ENCODE measurements at places on chromosomes 2 and 18.

- DNase-seq, result no peak
Observed at GRCh38 chr18:47427072-47427471, 175.6 kb upstream of the SKOR2 start.

GRCh38 chr2:239355139-239355538 is 45.7 kb downstream of the HDAC4 start:
- DNase-seq, result no peak

DNA sequence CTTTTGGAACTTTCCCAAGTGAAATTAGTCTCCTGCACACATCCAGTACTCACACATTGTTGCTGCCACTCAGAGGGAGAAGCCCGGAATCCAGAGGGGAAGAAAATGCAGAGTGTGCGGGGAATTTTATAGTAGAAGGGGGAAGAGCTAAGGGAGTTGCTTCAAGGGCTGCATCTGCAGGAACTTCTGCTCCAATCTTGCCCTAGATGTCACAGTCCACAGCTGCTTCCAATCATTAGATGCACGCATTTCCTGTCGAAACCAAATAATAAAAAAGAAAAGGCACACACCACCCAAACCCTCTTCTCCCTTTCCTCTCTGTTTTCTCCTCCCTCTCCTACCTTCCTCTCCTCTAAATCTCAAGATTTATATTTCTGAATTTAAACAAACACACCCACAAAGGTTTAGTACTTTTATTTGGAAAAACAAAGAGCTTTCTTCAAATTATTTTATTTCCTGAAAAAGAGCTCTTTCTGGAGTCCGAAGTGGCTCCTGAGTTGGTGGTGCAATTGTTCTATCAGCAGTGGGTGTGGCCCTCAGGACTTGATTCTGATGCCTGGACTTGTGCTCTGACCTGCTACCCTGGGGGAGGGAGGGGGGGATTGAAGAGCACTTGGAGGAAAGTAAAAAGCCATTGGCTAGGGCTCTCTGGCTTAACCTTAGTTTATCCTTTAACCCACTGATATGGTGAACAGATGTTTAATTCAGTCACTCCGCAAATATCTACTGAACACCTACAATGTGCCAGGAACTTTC is 72.0 kb downstream of the KCNE4 start:
- DNase-seq, result no peak

DNA sequence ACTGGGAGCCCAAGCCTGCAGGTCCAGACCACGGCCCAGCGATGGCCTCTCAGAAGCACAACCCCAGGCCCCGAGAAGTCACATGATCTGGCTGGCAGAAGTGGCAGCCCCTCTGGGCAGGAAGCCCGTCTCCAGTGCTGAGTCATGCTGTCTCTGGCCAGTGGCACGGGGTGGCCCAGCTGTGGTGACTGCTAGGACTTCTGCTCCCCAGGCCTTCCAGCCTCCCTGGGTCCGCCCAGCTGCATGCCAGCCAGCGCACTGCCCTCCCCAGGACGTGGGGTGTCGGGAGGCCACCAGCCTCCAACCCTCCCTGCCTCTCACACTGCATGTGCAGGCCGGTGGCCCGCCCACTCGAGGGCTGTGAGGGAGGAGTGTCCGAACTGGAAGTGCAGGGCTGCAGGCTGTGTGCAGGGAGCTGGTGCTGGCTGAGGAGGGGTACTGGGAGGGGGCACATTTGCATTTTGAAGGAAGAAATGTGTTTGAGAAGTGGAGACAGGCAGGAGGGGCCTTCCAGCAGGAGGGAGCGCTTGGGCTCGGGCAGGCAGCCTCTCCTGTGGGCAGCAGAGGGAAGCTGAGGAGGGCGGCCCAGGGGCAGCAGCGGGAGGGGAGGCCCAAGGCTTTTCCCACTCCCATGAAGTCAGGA is 17.0 kb upstream of the HPCAL1 start:
- no peak for DNase-seq

- DNase-seq, result no peak
Observed at GRCh38 chr2:240643093-240643810, 18.0 kb downstream of the GPR35 start.

DNA sequence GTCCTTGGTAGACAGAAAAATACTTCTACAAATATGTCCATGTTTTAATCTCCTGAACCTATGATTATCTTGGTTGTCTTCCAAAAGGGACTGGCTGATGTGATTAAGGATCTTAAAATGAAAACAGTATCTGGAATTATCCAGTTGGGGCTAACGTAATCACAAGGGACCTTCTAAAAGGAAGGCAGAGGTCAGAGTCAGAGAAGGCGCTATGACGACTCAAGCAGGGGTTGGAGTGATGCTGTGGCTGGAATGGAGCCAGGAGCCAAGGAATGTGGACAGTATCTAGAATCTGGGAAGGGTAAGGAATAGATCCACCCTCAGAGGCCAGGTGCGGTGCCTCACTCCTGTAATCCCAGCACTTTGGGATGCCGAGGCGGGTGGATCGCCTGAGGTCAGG is 4.2 kb upstream of the USP14 start:
- no peak for DNase-seq

DNA sequence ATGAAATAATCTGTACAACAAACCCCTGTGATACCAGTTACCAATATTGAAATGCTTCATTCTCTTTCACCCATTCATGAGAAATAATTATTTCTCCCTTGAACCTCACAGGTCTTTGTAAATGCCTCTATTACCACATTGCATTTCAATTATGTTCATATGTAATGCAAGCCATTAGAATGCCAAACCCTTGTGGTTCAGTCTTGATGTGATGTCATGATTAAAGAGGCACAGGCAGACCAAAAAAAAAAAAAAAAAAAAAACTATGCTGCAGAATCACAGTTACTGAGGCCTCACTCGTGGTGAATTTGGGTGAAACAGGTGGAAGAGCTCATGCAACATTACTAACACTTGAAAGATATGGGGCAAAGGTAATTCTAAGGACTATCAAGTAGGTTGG is 9.4 kb upstream of the EPG5 start:
- DNase-seq, result no peak

GRCh38 chr2:5782103-5782502 is 89.9 kb downstream of the SOX11 start:
- DNase-seq, result no peak

- DNase-seq, result no peak
Observed at GRCh38 chr2:180085144-180085543, 78.0 kb upstream of the CWC22 start.

- no peak for DNase-seq
Observed at GRCh38 chr2:179946810-179947615, 60.1 kb downstream of the CWC22 start.

DNA sequence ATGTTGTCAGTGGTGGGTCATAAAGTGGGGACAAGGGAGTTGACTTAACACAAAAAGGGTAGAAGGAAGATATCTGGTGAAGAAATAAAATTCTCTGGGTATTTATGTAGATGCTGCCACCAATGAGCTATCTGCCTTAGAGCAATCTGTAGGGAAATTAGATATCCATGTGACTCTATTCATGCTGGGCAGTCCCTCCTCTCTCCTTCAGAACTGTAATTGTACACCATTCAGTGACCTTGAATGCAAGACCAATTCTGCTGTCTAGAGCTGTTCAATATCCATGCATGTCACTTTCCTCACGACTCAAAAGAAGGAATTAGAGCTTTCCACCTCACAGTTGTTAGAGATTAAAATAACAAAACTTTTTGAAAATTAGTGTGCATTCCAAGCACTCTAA is 28.6 kb upstream of the TDRD15 start:
- no peak for DNase-seq

GRCh38 chr2:16744521-16744920 is 78.9 kb upstream of the CYRIA start:
- DNase-seq, result no peak

GRCh38 chr2:230267556-230267955 is 42.0 kb downstream of the SP140 start:
- no peak for DNase-seq

DNA sequence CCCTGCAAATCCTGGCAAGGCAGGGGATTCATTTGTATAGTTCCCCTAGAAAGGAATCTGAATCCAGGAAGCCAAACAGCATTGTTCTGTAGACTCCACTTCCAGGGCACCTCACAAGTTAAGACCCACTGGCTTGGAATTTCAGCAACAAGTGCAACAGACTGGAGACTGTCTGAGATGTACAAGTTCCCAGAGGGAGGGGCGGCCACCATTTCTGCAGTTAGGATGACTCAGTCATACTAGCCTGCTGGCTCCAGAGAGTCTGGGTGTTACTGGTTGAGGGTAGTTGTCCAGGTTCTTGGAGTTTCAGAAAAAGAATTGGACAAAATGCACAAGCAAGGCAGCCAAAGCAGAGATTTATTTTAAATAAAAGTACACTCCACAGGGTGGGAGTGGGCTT is 384.2 kb downstream of the DSC3 start:
- no peak for DNase-seq

DNA sequence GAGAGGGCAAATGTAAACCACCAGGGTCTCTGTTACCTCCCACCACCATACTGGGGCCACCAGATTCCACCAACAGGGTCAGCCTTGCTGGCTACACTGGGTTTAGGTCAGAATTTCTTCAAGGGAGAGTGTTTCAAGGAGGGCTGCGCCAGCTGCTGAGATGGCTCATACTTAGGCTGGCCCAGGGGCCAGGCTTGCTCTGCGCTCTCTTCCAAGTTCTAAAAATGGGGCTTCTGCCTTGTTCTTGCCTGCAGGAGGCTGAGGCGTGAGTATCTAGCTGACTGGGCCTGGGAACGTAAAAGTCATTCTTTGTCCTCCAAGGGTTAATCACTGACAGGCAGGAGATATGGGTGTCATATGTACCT is 28.1 kb downstream of the MRPL33 start:
- DNase-seq, result no peak

- DNase-seq, result no peak
Observed at GRCh38 chr18:25780105-25780504, 310.3 kb downstream of the SS18 start.

- no peak for DNase-seq
Observed at GRCh38 chr2:197201874-197202273, 108.7 kb downstream of the ANKRD44 start.

- DNase-seq, result no peak
Observed at GRCh38 chr2:42138163-42139015, 30.8 kb upstream of the EML4 start.

GRCh38 chr2:22991844-22992243 is 393.1 kb upstream of the KLHL29 start:
- no peak for DNase-seq
